ENCODE measurements at places on chromosomes 3 and 15.

DNA sequence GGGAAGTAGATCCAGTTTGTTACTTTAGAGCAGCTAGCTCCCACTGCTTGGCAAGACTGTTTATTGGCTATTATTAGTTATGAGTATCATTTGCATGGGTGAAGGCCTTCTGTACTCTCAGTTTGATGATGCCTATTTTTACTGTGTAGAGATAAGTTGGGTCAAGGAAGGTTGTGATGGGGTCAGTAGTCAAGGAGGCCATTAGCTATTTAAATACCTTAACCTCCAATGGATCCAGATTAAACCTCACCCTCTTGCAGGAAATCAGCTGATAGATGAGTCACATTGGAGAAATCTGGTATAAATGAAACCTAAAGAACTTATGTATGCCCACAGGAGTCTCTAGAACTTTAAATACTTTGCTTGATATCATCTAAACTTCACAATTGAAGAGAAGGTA is 45.0 kb downstream of the THBS1 start:
- DNase-seq = no peak

DNA sequence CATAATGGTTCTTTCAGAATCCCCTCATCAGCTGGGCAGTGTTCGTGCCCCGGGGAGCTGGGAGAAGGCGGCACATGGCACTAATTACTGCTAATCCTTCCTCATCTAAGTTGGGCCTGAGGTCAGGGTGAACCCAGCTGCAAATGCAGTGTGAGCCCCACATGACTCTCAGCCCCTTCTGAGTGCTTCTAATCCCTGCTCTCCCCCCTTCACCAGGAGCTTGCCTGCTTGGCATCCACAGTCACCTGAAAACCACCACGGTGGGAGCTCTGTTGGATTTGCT is 455 bp upstream of the TRPM1 start:
- DNase-seq = peak; percentile 15

DNA sequence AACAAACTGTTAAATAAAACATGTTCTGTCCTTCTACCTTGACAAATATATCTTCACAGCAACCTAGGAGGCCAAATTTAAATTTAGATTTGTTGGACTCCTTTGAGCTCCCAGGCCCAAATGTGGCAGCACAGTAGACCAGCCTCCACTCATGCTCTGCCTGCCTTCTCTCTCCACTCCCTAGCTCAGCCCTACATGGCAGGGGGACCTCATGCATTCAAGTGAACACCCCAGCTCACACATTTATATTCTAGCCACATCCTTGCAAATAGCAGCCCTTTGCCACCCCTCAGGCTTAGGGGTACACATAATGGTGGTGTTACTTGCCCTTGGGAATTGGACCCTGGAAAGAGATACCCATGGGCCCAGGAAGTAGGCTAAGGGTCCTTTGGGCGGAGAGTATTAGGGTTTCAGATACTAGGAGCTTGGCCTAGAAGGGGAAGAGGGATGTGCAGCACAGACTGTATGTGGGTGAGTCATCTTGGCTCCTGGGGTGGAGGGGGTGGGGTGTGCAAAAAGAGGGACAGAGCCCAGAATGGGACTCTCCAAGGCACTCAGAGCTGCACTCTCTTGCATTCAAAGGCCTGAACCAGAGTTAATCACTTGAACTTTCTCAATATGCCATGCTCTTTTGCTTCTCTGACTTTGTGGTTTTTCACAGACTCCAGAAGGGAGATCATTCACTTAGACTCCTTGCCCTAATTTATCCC is 268.4 kb upstream of the ROPN1 start:
- DNase-seq = no peak

- DNase-seq = no peak
These were observed 24.2 kb upstream of the LXN start for GRCh38 chr3:158696618-158697017.

- peak; percentile 29 for DNase-seq
These were observed 18.1 kb downstream of the CD200 start for GRCh38 chr3:112351036-112351435.

DNA sequence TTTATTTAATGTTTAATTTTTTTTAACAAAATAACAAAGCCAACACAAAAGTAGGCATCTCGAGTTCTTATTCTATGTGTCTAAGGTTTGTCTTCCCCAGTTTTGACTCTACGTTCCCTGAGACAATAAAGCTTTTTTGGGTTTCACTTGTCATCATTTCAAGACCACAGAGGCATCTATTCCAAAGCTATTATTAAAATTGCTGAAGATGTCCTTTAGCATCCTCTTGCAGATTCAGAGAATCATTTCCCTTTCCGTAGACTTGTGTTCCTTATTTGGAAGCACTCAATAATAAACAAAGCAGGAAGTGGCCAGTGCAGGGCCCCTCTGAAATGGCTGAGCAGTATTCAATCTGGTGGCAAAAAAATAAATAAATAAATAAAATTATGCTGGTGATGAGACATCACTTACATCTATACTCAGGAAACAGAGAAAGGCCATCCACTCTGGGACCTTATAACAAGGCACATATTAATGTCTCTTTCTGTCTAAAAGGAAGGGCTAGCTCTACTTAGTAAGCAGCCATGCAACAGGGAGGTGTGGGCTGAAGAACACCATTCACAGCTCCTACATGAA is 362.3 kb downstream of the WDR72 start:
- DNase-seq = no peak

DNA sequence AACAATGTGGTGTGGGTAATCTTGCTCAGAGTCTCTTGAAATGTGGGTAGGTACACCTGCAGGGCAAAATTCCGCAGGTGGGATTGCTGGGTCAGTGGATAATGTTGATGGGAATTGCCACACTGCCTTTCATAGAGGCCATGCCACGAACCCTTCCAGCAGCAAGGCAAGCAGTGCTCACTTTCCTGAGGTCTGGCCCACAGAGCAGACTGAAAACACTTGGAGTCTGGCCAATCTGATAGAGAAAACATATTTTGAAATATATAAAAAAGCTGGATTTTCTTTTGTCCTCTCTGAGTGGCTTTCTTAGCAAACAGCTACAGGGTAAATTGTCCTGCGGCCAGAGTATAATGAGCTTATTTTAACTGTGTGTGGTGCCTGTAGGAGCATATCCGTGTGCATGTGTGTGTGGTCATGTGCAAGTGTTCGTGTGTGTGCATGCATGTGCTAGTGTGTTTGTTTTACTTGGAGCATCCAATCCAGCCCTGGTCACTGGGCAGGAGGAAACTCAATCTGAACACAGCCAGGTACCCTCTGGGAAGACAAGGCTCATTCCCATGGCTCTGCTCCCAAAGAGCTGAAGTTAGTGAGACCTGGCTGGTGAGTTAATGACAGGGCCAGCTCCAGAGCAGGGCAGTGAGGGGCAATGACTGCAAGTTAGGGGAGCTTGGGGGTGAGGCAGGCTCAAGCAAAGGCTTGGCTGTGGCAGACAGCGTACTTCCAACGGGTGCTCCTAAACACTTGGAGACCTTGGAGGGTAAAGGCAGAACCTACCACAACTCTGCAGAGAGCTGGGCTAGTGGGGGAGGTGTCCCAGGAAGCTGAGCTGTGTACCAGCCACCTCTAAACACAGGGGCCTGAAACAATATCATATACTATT is 91.3 kb downstream of the PLXNA1 start:
- DNase-seq = no peak

DNA sequence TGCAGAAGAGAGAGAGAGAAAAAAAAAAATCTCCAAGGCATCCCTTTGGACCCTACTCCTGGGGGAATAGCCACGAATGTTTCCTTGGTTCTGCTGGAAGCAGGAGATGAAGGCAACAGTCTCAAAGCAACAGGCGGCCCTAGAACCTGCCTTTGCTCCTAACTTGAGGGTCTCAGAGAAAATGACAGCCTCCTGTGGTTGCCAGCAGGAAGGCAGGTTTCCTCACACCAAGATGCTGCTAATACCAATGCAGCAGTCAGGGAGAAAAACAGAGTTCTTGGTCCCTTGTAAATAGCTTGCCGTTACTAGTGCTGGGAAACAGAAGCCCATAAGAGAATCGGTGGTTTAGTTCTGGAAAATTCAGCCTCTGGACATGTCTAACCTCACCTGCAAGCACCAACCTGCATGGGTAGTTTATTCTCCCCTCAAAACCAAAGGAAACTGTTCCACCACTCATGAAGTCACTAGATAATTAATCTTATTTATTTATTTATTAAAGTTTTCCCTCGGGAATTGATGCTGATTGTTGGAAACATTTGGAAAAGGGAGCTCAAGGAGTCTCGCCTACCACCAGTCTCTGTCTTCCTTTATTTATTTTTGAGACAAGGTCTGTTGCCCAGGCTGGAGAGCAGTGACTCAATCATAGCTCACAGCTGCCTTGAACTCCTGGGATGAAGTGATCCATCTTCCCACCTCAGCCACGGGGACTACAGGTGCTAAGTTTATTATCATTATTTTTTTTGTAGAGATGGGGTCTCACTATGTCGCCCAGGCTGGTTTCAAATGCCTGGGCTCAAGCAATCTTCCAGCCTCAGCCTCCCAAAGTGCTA is 883 bp upstream of the FRMD4B start:
- DNase-seq = no peak

GRCh38 chr3:48544141-48544540 is 12.5 kb downstream of the PFKFB4 start:
- DNase-seq = no peak

- no peak for DNase-seq
These were observed 427.5 kb downstream of the CHL1 start for GRCh38 chr3:623914-624545.

DNA sequence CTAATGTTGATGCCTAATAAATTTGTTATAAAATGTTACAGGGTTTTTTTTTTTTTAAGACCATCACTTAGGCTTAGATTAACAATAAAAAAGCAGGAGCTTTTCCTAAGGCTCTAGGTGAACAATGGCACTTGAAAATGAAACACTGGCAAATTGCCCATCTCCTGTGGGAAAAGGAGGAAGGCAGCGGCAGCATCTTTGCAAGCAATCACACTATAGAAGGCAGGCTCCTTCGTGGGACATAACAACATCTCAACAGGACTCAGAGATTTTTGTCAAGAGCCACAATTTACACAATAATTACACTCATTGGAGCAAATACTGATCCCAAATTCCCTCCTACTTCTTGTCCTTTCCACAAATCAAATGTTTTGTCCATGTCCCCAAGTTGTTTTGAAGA is 646.7 kb downstream of the ROBO2 start:
- no peak for DNase-seq

- no peak for DNase-seq
These were observed 162.6 kb downstream of the BBX start for GRCh38 chr3:107685383-107685782.

- DNase-seq = no peak
These were observed 2.9 kb upstream of the FYTTD1 start for GRCh38 chr3:197746801-197747237.

DNA sequence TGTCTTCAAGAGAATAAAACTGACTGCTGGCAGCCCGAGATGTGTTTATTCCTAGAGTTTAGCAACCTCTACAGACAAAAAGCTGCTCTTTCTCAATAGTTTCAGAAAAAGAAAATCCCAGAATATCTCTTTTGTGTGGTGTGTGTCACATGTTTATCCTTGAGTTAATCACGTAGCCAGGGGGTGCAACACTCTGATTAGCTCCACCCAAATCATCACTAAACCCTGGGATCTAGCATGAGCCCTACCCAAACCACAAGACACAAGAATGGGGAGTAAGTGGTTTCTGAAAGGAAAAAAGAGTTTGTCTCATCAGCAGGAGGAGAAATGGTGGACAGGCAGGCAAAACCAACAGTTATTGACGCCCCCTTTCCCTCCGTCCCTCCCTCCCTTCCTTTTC is 78.5 kb upstream of the AGBL1 start:
- no peak for DNase-seq

DNA sequence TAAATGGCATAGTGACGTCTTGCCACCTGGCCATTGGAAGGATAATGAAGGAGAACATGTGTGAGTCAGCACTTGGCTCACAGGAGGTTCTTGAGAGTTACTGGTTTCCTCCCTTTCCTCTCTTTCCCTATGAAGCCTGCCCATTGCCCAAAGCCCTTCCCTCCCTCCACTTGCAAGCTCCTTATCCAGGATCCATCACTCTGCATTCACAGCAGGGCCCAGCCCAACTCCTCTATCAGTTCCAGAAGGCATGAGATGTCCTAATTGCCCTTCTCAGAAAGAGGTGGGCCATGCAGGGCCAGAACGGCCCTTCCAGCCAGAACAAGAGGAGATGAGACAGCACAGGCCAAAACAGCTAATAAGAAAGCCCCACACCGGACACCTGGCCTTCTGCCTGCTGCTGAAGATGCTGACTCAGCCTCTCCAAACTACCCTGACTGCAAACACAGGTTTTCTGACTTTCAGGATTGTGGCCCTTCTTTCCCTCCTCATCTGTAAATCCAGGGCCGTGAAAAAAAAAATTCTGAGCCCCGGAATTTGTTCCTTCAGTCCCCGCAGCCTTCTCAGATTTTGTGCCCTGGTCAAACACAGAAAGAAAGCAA is 29.7 kb downstream of the HAPLN3 start:
- no peak for DNase-seq

DNA sequence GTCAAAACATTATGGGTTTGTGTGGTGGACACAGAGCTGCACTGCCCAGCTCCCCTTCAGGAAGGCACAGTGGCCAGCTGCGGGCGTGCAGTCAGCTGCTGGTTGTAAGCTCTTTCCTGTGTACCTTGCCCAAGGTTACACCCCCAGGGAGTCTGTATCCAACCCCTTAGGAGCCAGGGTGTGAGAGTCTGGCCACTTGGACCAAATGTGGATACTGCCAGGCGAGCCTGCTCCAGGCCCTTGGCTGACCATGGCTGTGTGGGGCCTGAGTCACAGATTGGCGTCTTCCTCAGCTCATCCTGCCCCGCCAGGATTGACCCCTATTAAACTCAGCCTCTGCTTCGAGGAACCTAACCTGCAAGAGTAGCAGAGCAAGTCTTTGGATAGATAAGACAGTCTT is 56.9 kb downstream of the ABHD5 start:
- no peak for DNase-seq

GRCh38 chr3:184791171-184791570 is 20.8 kb upstream of the VPS8 start:
- no peak for DNase-seq

- DNase-seq = no peak
These were observed 71.5 kb downstream of the CD200R1L start for GRCh38 chr3:112775011-112775742.

DNA sequence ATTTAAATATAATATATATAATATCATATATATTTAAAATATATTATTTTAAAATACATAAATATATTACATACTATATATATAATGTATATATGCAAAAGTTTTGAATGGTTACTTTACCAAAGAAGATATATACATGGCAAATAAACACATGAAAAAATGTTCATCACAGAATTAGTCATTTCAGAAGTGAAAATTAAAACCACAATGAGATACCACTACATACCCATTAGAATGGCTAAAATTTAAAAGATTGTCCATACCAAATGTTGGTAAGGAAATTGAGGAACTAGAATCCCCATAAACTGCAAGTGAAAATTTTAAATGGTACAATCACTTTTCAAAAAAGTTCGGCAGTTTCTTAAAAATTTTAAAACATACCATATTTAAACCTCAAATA is 23.6 kb upstream of the COL8A1 start:
- no peak for DNase-seq
